CD4-positive, alpha-beta T cell treated with Interleukin-21 for 1 hour (primary cell): ENCODE measurements at places on chromosomes 13 and 19.

GRCh38 chr13:51532736-51533197 lies 51.5 kb upstream of the WDFY2 start:
- DNase-seq: no peak

DNA sequence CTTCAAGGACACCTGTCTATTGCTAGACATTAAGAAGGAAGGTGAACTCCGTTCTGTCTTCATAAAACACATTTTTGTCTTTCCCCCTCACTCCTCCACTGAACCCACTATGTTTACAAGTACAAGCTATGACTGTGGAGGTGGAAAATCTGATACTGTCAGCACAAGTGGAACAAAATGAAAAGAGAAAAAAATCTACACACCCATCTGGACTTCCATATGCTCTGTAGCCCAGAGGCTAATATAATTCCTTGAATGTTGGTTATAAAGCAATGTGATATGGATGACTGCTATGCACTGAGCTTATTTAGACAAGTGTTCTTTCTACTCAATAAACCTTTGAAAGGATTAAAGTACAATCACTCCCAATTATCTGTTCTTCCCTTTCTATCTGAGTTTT lies 713.5 kb downstream of the DIAPH3 start:
- no peak for DNase-seq

DNA sequence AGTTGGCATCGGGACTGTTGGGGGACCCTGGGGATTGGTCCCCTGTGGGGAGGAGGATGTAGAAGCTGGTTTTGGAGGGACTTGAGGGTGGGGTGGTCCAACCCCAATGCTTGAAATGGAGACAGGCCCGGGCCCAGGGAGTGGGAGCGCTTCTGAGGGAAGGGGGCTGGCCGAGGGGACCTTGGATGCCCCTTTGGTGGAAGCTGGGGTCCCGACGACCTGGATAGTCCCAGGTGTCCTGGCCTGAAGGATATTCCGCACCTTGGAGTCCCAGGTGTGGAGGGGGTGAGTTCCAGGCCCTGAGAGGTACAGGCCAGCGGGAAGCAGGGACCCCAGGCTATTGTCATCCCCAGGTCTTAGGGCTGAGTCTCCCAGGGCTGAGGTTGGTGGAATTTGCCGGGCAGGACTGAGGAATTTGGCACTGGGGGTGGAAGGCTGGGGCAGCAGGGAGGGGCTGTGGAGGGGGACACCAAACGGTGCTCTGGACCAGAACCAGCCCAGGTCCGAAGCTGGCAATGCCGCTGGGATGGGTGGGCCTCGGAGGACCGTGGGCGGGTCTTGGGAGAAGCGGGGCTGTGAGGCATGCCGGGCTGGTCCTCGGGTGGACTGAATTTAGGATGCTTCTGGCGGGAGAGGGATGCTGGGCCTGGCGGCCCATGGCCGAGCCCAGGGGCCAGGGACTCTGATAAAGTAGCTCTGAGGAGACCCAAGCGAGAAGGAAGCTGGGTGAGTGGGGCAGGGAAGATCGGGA lies 1.8 kb downstream of the HDGFL2 start:
- DNase-seq: no peak

DNA sequence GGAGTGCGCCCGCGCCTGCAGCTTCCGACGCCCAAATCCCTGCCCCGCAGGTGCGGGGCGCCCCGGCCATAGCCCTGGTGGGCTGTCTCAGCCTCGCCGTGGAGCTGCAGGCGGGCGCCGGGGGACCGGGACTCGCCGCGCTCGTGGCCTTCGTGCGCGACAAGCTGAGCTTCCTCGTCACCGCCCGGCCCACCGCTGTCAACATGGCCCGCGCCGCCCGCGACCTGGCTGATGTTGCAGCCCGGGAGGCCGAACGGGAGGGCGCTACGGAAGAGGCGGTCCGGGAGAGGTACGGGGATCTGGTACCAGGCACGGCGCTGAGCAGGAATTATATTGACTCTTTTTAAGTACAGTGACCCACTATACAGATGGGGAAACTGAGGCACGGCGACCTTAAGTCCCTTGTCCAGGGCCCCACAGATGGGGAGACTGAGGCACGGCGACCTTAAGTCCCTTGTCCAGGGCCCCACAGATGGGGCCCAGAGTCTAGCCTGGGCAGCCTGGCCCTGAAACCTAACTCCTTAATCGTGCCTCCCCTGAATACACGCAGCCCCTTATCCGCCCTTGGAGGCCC lies 586 bp downstream of the MRI1 start:
- peak; percentile 25 for DNase-seq

DNA sequence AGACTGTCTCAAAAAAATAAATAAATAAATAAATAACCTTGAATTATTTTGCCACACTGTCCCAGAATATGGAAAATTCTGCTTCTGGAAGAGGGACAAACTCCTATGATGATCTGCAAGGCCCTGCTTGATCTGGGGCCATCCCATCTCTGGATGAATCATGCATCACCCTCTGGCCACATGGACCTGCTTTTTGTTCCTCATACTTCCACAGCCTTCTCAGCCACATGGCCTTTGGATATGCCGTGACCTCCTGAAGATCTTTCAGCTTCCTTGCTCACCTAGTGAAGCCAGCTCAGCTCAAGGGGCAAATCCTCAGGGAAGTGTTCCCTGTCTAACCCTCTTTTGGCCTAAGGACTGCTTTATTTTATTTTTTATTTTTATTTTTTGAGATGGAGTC lies 10.3 kb downstream of the IER2 start:
- DNase-seq: no peak

DNA sequence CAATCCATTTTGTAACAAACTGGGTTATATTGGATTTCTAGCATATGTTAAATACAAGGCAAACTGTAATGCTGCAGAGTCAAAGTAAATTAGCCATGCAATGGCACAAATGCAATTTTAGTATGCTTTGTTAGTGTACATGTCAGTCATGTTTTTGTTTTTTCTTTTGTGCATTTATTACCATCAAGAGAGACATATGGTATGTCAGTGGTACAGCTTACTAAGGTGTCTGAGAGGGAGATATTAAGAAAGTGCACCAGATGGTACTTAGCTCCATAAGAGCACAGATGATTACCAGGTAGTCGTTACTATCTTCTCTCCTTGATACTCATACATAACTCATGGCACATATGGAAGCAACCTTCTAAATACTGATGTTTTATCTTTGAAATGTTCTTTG lies 550.3 kb downstream of the GPC5 start:
- no peak for DNase-seq

- DNase-seq: peak; percentile 84
Observed at GRCh38 chr19:15463861-15464371, 428 bp downstream of the RASAL3 start.

DNA sequence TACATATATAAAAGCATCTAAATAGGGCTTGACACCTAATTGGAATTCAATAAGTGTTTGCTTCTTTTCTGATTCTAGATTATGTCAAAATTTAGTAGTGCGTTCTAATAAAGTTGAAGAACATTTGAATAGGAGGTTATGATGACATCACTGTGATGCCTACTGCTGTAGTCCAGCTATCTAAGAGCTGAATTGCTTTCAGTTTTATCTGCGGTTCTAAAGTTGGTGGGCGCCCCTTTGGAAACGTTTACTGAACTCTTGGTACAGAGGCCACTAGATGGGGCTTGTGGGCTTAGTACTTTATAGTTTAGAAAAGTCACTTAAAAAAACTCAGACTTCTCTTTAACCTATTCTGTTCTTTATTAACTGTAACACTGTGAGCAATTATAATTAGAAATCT lies 776.9 kb downstream of the GPC5 start:
- DNase-seq: no peak

GRCh38 chr13:77994166-77994565 lies 75.5 kb upstream of the EDNRB start:
- no peak for DNase-seq

GRCh38 chr19:14404312-14404711 lies 14.8 kb downstream of the DDX39A start:
- DNase-seq: peak; percentile 57

GRCh38 chr13:107866032-107866940 lies 349.1 kb downstream of the LIG4 start:
- DNase-seq: no peak

- DNase-seq: no peak
Observed at GRCh38 chr19:50189331-50189730, 14.1 kb upstream of the MYH14 start.

GRCh38 chr19:18809149-18809868 lies 18.2 kb upstream of the COMP start:
- no peak for DNase-seq

DNA sequence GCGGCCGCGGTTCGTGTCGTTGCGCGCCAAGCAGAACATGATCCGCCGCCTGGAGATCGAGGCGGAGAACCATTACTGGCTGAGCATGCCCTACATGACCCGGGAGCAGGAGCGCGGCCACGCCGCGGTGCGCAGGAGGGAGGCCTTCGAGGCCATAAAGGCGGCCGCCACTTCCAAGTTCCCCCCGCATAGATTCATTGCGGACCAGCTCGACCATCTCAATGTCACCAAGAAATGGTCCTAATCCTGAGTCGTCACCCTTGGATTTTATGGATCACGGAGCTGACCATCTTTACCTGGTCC lies 475 bp downstream of the MRPL57 start:
- no peak for DNase-seq

DNA sequence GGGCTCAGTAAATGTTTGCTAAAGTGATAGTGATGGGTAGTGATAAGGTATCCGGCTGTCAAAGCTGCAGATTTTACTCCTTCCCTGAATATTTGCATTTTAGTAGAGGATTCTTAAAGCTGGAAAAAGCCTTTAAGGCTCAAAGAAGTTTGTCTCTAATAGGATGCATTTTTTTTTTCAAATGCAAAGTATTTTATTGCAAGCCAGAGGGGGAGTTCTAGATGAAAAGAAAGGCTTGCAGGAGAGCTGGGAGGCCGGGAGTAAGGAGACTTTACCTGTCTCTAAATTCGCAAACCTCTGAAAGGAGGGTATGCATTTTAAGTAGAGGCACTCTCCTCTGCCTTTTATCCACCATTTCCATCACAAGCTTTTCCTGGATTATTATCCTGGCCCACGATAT lies 100.7 kb upstream of the FNDC3A start:
- DNase-seq: no peak

DNA sequence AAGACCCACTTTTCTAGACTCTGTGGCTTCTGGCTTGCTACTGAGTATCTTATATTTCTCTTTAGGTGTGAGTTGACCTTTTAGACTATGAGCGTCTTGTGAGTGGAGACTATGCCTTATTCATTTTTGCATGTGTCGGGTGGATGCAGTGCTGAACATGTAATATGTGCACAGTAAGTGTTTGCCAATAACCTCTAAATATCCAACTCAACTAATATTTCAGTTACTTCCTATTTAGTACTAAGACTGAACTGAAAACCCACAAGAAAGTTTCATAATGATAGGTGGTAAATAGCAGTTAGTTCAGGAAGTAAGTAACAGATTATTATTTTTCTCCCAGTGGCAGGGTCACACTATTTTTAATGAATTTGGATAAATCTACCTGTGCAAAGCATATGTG lies 269.3 kb downstream of the KCNRG start:
- no peak for DNase-seq

- DNase-seq: peak; percentile 50
Observed at GRCh38 chr13:41017817-41018601, 1.1 kb downstream of the ELF1 start.

GRCh38 chr13:110509971-110510786 lies 51.3 kb downstream of the RAB20 start:
- DNase-seq: no peak

- DNase-seq: no peak
Observed at GRCh38 chr13:33577007-33577406, 240.9 kb upstream of the RFC3 start.

GRCh38 chr13:74452176-74452575 lies 318.0 kb upstream of the KLF12 start:
- no peak for DNase-seq

GRCh38 chr19:2503521-2504109 lies 27.7 kb downstream of the GADD45B start:
- peak; percentile 77 for DNase-seq

- peak; percentile 50 for DNase-seq
Observed at GRCh38 chr19:8017808-8018207, 12.4 kb upstream of the ELAVL1 start.

GRCh38 chr19:39308531-39309304 lies 11.9 kb downstream of the LRFN1 start:
- no peak for DNase-seq

DNA sequence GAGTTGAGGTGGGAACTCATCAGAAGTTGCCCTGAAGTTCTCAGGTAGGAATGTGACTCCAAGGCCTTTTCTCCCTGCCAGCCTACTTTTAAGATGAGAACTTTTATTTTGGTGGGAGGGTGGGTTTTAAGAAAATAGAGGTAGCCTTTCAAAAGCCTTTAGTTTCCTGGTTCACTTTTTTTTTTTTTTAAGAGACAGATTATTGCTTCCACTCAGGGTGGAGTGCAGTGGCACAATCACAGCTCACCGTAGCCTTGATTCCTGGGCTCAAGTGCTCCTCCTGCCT lies 3.0 kb downstream of the C19orf67 start:
- DNase-seq: no peak

DNA sequence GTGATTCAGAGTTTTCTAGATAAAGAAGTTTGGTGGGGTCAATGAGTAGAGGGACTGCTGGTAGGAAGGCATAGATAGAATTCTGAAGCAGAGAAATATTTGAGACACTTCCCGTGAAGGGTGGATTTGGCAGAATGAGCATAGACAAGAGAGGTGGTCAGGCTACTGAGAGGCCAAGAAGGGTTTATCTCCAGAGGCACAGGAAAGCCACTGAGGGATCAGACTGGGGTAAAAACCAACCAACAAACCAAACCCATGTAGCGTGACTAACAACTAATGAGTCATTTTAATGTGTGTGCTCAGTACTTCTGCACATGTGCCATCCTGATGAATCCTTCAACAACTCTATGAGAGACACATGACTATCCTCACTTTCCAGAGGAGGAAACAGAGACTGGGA lies 60.0 kb upstream of the SERP2 start:
- DNase-seq: no peak

DNA sequence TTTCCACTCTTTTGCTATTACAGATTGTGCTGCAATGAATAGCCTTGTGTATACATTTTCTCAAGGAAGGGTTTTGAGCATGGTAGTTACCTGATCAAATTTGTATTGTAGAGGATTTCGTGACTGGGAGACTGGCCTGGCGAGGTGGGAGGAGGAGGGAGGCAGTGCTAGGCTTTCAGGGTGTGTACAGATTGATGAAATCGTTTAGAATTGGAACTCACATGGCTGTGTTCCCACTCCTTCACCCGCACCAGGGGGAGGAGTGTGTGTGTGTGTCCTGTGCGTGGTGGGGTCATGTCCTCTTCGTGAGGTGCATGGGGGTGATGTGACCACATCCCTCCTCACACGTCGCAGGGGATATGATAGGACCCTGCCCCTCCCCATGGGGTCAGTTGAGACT lies 8.3 kb downstream of the PGLYRP1 start:
- DNase-seq: no peak

- DNase-seq: no peak
Observed at GRCh38 chr19:49857061-49857837, 6.3 kb downstream of the PTOV1 start.
